ENCODE measurements at places on chromosomes 7 and 10.

- DNase-seq = no peak
Observed at GRCh38 chr10:4812046-4812445, 14.0 kb upstream of the AKR1E2 start.

GRCh38 chr10:14838582-14839304 lies 637 bp downstream of the HSPA14 start:
- peak; percentile 28 for DNase-seq

DNA sequence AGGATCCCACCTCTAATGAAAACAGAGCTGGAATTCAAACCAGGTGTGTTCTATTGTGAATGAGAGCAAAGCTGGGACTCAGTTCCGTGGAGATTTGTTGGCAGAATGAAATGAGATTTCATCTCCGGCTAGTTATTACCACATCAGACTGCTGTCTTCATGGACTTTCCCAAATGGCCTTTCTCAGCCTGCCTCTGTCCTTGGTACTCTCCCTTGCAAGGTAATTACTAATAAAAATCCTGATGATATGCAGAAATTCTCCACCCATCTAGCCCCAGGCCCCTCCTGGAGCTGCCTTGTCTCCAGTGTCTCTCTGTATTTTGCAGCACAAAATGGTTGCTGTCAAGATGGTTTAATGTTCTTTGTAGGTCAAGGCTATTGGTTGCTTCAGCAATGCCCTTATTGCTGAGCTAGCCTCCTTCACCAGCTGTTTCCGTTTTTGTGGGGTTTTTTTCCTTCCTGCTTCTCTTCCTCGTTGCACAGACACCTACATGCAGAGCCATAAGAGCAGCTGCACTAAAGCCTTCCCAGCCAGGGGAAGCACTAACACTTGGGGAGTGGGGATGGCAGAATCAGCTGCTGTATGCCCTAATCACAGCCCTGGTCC lies 185.0 kb upstream of the GHITM start:
- no peak for DNase-seq

GRCh38 chr10:63707254-63707910 lies 186.2 kb downstream of the REEP3 start:
- no peak for DNase-seq

GRCh38 chr10:101183458-101184183 lies 45.6 kb downstream of the LBX1 start:
- DNase-seq = no peak

DNA sequence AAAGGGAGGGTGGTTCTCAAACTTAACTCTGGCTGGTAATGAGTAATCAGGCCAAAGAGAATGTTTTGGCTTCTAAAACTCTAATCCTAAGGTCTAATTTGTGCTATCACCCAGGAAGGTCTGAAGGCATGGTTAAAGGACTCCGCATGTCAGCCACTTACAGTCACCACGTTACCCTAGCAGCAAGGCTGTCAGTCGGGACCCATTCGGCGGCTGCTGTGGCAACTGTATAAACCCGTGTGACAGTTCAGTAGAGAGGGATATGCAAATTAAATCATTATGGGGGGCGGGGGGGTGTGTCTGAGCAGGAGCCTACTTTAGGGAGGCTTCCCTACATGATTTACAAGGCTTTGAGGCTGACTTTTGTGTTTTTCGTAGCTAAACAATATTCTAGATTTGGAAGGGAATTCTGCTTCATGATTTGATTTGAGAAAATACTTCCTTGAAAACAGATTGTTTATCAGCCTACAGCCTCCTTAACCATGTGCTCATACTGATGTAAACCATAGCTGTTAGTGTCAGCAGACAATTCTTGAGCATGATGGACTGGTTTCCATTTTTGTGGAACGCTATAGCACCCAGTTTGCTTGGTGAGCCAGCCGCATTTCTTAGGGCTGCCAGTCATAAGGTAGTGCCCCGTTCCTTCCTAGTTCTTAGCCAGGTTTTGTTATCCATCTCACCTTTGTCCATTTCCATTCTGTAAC lies 284.4 kb downstream of the USP6NL start:
- DNase-seq = no peak

DNA sequence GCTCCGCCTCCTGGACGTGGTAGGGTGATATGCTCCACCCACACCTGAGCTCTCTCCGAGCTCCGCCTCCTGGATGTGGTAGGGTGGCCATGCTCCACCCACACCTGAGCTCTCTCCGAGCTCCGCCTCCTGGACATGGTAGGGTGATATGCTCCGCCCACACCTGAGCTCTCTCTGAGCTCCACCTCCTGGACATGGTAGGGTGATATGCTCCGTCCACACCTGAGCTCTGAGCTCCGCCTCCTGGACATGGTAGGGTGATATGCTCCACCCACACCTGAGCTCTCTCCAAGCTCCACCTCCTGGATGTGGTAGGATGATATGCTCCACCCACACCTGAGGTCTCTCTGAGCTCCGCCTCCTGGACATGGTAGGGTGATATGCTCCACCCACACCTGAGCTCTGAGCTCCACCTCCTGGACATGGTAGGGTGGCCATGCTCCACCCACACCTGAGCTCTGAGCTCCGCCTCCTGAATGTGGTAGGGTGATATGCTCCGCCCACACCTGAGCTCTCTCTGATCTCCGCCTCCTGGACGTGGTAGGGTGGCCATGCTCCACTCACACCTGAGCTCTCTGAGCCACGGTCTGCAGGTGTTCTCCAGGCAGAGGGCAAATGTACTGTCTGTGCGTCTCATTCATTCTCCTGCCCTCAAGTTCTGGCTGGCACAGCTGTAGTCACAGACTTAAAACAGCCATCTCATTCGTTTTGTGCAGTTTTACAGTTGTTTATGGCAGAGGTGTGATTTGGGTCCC lies 252.4 kb downstream of the DIP2C start:
- DNase-seq = no peak

- DNase-seq = no peak
Observed at GRCh38 chr7:137523171-137523570, 179.6 kb upstream of the PTN start.

GRCh38 chr7:9507290-9507689 lies 1073.9 kb downstream of the NXPH1 start:
- DNase-seq = no peak

DNA sequence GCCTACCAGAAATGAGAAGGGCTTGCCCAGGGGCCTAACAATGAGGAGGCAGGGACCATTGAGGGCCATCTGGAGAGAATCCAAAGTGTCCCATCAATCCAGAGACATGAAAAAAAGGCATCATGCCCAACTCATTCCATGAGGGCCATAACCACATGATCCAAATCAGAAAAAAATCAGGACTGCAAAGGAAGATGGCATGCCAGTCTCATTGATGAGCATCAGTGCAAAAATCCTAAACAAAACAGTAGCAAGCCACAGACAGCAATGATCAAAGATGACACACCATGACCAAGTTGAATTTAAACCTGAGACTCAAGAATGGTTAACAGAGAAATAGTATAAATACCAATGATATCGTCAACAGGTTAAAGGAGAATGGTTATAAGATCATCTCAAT lies 7.0 kb upstream of the CYP3A4 start:
- no peak for DNase-seq

GRCh38 chr7:3897430-3898372 lies 596.6 kb downstream of the SDK1 start:
- peak; percentile 41 for DNase-seq

- DNase-seq = no peak
Observed at GRCh38 chr10:15123749-15124184, 26.6 kb downstream of the RPP38 start.

GRCh38 chr10:1358860-1359625 lies 302.9 kb downstream of the WDR37 start:
- no peak for DNase-seq

- DNase-seq = no peak
Observed at GRCh38 chr7:158108646-158109293, 478.9 kb downstream of the PTPRN2 start.

DNA sequence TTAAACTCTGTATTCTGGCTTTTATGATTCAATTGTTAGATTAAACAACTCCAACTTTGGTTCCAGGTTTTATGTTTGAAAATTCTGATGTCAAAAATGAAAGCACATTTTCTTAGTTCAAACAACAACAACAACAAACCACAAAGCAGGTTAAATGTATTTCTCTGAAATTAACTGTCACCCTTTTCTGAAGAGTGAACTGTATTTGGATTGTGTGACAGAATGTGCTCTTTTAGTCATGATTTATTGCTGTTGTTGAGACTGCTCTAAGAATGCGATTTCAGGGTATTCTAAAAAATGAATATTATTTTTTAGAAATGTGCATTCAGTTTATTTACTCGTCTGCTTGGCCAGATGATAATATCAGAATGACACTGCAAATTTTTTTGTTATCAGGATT lies 144.1 kb downstream of the GNAI1 start:
- no peak for DNase-seq

DNA sequence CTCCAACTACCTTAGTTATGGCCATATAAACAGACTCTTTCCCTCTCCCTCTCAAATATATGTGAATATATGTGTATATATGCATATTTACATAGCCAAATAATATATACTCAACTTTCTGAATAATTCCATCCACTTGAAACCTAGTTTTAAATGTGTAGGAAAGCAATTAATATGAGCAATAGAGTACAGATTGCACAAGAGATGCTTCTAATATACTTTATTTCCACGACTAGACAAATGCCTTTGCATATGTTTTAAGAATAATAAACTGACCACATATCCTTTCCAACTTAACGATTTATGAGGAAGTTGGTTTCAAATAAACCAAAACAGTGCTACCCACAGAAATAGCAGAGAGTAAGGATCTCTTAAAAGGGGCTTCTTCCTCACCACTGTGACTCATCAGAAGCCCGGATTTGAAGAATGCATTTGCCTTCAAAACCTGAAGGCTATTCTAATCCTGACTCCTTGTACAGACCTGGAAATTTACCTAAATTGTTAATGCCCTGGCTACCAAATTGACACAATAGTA lies 266.3 kb downstream of the AHR start:
- no peak for DNase-seq

DNA sequence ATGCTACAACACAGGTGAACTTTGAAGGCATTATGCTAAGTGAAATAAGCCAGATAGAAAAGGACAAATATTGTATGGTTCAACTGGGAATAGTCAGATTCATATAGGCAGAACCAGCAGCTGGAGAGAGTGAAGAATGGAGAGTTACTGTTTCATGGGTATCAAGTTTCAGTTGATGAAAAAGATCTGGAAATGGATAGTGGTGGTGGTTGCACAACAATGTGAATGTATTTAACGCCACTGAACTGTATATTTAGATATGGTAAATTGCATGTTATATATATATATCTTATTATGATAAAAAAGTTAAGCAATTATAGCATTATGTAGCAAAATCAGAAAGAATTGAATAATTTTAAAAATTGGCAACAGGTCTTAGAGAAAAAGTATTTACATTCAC lies 3.9 kb downstream of the LMBR1 start:
- DNase-seq = no peak

DNA sequence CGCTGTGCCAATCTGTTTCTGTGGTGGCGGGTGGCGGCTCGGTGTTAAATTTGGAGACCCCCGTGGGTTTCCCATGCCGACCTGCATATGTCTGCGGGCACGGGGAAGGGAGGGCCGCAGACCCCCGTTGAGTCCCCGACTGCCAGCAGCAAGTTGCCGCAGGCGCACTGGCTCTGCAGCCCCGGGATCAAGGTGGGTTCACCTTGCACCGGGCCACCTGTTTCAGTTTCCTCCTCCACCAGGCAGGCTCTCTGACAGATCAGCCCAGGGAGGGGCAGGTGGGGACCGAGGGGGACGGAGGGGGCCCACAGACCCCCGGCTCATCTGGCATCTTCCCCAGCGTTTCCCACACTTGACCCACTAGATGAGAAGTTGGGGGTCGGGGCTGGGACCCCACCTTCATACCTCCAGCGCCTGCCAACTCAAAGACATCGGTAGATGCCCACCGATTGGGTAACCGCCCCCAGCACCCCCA lies 95.9 kb downstream of the CUX1 start:
- no peak for DNase-seq

GRCh38 chr7:153066711-153067110 lies 307.2 kb downstream of the ACTR3B start:
- DNase-seq = no peak

DNA sequence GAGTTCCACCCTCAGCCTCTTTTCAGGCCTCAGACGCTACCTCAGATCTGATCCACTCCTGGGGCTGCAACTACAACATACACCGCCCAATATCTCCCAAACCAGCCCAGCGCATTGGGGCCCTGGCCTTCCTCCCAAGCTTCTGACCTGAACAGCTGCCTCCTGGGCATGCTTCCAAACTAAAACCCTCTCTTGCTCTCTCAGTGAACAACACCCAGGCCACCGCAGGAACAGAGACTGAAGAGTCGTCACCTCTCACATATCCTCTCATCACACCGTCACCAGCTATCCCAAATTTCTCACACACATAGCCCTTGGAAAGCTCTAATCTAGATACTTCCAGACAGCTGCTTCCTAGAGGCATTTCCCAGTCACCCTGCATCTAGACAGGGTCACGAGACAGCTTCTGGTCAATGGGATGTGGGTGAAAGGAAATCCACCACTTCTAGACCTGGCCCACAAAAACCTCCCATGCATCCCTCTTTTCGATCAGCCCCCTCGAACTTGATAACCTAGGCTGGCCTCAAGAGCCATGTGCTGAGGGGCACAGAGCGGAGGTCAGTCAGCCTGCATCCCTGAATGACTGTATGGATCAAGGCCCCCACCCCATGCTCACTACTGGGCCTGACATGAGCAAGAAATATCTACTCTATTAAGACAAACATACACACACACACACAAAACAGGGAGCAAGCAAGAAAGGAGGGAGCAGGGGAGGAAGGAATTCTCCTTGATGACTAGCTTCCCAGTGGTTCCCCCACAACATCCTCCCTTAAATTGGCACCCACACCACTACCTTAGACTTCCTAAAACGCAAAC lies 1.8 kb downstream of the PARP12 start:
- no peak for DNase-seq

GRCh38 chr7:33813331-33813730 lies 92.0 kb upstream of the BMPER start:
- no peak for DNase-seq

GRCh38 chr10:43206391-43207235 lies 60.3 kb downstream of the RASGEF1A start:
- no peak for DNase-seq

GRCh38 chr7:73831834-73832651 lies 1.2 kb downstream of the CLDN4 start:
- no peak for DNase-seq

DNA sequence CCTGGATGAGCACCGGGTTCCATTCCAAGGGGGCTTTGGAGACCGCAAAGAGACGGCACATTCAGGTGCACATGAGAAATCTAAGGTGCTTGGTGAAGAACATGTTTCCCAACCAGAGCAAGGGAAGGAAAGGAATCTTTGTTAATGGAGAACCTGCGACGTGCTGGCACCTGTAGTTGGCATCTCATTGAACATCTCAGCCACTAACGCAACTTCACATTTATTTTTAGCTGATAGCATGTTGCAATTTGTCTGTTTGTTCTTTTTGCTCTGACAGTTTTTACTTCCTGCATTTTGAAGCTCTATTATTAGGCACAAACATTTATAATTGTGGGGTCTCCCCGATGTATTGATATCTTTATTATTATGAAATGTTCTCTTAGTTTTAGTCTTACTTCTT lies 316.7 kb downstream of the TCERG1L start:
- DNase-seq = no peak

DNA sequence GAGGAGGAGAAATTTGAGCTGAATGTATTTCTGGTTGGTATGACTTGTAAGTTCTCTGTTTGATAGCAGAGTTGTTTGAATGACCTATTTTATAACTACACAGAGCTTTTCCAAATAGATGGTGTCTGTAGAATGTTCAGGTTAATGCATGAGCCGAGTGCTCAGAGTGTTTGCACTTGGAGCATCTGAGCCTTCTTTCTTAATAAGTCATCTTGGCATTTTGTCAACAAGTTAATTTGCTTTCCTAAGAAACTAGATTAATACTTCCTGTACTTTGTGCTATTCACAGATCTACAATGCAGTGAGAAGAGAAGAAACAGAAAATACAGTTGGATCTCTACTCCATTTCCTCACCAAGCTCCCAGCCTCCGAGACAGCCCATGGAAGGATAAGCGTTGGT lies 138.2 kb downstream of the PLCE1 start:
- no peak for DNase-seq
